ENCODE measurements at places on chromosomes 2 and 18.

DNA sequence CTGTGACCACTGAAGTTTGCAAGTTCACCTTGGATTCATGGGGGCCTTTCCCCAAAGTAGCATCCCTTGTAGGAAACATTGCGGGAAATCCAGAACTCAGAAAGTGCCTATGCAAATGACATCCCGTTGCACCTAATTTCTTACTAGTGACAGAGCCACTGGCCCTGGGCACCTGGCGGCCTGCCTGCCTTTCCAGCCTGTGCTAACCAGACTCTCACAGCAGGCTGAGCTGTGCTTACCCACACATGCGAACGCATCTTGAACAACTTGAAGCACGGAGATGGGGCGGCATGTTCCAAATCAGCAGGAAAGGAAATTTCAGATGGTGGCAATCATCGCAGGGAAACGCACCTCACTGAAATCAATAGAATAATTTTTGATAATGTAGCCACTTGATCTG, 405.8 kb downstream of the TMEM182 start:
- DNase-seq, result no peak

DNA sequence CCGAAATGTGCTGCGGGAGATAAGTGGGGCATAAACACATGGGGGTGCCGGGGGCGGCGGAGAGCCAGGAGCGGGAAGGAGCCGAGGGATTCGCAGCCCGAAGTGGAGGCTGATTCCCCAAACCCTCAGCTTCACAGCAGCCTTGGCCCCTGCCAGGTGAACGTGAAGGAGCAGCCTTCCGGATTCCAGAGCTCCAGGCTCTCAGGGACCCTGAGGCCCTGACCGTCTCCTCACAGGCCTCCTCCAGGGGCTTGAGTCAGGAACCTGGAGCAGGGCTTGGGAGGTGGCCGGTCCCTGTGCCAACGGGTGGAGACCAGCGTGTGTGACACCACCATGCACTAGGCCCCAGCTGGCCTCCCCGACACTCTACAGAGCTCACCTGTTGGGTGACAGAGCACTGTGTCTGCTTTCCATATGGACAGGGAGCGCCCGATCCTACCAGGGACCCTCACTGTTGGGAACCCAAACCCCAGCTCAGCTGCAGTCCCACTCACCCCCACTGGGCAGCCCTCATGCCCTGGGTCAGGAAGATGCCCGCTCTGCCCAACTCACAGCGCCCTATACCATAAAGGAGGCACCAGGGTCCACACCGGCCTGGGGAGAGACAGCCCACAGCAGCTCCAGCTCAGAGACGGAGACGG, 117.6 kb upstream of the OTOS start:
- no peak for DNase-seq

DNA sequence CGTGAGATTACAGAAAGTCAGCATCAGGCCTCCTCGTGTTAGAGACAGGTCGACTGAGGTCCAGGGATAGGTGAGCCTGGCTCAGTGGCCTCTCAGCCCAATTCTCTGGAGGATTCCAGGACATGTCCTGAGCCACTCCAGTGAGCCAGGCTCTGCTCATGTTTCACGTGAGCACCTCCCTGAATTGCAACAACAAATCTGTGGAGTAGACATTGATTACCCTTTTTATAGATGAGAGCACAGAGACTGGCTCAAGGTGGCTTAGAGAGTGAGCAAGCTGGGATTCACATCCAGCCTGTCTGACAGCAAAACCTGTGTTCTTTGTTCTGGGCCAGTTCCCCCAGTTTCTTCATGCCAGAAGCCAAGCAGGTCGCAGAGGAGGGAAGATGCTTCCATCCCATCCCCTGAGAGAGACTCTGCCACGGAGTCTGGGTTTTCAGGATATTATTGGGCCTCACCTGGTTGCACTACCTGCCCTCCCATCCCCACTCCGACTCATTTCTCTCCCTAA, 46.4 kb downstream of the HS1BP3 start:
- no peak for DNase-seq

DNA sequence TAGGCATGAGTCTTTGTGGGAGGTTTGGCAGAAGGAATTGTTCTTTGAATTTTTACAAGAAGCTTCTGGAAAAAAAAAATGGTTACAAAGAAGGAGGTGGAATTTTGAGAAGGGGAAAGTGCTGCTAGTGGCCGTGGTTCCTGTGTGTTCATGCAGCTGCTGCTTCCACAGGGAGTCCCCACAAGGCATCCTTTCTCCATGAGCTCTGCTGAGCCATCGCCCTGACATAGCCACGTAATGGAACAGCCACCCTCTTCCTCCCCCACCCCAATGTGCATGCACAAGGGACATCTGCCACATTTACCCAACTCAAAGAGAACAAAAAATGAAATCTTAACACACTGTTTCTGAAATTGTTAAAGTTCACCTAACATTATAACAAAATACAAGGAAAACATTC, 529.7 kb downstream of the SATB2 start:
- DNase-seq, result no peak

DNA sequence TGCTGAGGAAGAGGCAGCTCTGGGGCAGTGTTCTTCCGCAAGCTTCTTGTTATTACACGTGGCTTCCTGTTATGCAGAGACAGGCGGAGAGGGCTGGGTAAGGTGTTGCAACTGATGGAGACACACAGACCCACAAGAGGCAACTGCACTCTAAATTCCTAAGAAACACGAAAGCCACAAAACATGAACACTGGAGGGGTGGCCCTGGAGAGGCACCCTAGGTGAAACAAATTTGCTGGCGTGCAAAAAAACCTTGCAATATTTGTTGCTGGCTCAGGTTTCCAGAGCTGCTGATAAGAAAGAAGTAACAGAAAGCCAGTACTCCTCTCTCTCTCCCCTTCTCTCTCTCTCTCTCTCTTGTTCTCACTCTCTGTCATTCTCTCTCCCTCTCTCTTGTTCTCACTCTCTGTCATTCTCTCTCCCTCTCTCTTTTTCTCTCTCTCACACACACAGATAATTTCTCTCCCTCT, 31.8 kb downstream of the ARHGAP25 start:
- no peak for DNase-seq
